ENCODE measurements at places on chromosomes 4 and X. TPM values are rescaled to one million over a fixed set of nuclear protein-coding genes. Genes with fewer than 3 reads are reported as not detected.
A peak's percentile ranks its signal among the peaks of the same experiment; 100 is the strongest.

DNA sequence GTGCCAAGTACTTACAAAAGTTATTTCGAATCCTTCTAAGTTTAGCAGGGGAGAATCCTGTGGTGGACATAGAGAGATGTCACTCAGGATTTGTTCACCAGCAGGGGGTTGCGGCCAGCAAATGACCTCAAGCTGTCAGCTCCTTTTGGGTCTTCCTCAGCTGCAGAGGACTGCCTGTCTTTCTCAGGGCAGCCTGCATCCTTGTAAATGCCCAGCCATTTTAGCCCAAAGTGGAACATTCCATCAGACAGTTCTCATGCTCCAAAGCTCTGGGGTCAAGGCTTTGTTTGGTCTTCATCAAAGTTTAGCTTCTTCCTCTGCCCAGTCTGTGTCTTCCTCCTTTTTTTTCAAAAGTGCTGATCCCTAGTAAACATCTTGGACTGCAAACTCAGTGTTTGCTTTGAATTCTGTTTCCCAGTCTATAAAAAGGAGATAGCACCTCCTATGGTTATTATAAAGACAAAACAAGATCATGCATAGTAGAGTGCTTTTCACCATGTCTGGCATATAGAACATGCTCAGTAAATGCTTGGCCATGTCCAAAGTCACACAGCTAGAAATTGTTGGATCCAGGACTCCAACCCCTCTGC, 156.4 kb upstream of the GATB start:
- no peak for DNase-seq

GRCh38 chrX:38279188-38279587, 48.1 kb downstream of the RPGR start:
- DNase-seq, result peak; percentile 2

DNA sequence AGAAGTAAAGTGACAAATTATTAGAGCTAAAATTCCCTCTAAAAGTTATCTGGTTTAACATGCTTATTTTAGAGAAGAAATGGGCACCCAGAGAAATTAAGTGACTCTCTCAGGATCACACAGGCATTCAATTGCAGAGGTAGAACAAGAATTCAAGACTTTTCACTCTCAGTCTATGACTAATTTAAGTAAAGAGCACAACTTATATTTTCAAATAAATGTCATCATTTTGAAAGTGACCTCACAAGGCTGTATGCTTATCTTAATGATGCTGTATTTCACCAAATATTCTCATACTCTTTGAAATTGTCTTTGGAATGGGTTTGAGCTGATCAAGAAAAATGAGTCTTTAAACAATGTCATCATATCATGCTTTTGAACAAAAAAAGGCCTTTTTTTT, 15.3 kb downstream of the GPR174 start:
- no peak for DNase-seq

- DNase-seq, result no peak
Measured at GRCh38 chr4:81754169-81754568, 282.5 kb upstream of the RASGEF1B start.

- no peak for DNase-seq
Measured at GRCh38 chrX:148417934-148418333, 82.5 kb upstream of the AFF2 start.

UGT2A3 gene
- total RNA-seq, result 2.9 TPM

IGBP1 gene
- 48.3 TPM for total RNA-seq

NUDT6 gene
- total RNA-seq, result 5.4 TPM
